CD4-positive, alpha-beta T cell treated with Interleukin-6 at 100 ng/mL for 8 hours (primary cell): ENCODE measurements at places on chromosomes 3 and 15.
A peak's percentile ranks its signal among the peaks of the same experiment; 100 is the strongest.

DNA sequence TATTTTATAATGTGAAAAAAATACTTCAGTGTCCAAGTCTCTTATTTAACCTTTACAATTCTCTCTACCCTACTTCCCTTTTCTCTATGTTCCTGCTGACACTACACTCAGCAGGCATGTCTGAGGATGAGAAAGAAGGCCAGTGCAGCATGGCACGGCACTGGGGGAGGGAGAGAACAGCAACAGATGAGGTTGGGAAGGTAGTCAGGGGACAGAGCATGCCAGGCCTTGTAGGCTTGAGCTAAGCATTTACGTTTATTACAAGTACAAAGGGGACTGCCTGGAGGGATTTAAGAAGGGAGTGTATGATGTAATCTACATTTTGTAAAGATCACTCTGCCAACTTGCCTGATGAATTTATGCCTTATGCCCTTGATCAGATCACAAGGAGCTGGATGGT lies 117.3 kb upstream of the WNT5A start:
- no peak for DNase-seq

GRCh38 chr3:59877263-59878037 lies 827.6 kb upstream of the CFAP20DC start:
- DNase-seq, result no peak

- DNase-seq, result no peak
These were observed 11.5 kb downstream of the CHSY1 start for GRCh38 chr15:101240358-101240757.

- no peak for DNase-seq
These were observed 115.1 kb downstream of the ULK4 start for GRCh38 chr3:41846850-41847249.

GRCh38 chr3:14623569-14624051 lies 28.0 kb upstream of the CCDC174 start:
- no peak for DNase-seq

- DNase-seq, result no peak
These were observed 69.6 kb downstream of the SLC49A4 start for GRCh38 chr3:122864498-122864897.

DNA sequence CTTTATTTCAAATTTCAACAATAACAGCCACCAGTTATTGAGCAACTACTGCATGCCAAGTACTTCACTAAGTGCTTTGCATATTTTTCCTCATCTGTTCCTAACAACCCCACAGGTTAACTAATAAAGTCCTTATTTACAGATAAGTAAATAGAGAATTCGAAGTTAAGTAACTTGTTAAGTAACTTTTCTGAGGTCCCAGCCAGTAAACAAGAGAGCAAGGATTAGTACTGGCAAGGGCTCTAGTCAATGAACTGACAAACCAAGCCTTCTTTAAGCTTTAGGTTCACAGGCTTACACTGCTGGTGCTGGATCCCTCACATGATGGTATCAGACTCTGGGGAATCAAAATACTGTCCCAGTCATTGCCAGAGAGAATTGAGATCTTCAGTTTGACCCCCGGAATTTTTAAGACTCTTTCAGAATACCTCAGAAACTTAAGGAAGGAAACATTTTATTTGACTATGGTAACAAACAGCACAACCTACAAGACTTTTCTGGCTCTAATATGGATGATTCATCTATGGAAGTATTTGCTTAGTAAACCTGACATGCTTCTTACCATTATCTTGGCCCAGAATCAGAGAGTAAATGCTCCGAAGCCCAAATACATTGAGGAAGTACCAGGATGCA lies 16.5 kb downstream of the EMC3 start:
- no peak for DNase-seq

DNA sequence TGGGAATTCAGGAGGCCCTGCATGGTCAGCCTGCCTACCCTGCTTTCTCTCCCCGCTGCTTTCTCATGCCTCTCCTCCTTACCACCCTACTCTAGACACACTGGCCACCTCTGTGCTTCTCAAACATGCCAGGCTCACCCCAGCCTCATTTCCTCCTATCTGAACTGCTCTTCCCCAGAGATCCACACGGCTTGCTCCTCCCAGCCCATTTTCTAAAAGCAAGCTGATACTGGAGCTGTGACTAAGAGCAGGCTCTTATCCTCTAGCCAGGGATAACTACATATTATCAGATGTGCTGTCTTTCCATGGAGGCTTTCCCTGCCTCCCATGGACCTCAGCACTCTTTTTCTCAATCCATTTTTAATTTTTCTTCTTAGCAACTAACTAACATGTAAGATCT lies 85.9 kb downstream of the BOC start:
- DNase-seq, result no peak

- no peak for DNase-seq
These were observed 32.4 kb downstream of the CCDC12 start for GRCh38 chr3:46944191-46944590.

DNA sequence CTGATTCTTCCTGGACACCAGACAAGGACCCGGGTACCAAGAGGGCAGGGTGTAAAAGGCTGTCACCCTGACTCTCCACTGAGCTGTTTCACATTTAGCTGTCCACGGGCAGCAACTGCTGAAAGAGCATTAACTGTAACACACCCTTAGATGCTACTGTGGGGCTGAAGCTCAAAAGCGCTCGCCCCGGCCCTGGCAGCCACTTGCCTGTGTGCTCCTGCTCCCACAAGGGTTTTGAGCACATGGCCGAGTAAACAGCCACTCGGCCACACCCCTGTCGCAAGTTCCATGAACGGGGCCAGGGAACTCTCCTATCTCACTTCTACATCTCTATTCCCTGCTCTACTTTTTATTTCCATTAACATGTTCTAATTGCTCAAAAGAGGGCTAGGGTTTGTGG lies 421.7 kb downstream of the TUSC7 start:
- DNase-seq, result no peak

DNA sequence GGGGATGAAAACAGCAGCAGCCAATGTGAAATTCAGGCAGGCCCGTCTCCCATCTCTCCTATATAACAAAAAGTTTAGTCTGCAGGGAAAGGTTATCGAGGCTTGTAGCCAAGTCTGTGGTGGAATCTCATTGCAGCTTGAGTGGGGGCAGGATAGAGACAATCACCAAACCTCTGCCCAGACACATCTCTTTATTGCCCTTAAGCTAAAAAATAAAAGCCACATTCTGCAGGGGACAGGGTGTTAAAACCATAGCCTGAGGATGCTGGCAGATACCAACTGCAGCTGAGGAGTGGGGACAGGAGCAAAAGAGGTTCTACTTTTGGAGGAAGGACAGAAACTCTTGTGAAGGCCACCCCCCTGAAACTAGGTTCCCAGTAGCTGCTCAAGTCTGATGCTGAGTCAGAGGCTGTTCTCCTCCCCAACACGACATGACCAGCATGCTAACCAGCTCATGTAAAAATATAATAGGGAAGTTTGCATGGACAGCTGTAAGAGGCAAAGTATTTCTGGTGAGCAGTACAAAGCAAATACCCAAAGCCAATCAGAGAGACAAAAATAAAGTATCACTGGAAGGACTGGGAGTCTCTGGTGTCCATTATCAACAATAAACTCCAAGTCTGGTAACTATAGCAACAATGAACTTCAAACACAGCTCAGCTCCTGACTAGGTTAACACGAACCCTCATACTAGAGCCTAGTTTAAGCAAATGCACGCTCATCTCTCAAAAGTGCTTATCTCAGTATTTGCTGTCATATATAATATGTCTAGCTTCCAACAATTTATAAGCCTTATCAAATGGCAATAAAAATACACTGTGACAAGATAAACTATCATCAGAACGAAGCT lies 362.2 kb upstream of the SLCO3A1 start:
- no peak for DNase-seq

DNA sequence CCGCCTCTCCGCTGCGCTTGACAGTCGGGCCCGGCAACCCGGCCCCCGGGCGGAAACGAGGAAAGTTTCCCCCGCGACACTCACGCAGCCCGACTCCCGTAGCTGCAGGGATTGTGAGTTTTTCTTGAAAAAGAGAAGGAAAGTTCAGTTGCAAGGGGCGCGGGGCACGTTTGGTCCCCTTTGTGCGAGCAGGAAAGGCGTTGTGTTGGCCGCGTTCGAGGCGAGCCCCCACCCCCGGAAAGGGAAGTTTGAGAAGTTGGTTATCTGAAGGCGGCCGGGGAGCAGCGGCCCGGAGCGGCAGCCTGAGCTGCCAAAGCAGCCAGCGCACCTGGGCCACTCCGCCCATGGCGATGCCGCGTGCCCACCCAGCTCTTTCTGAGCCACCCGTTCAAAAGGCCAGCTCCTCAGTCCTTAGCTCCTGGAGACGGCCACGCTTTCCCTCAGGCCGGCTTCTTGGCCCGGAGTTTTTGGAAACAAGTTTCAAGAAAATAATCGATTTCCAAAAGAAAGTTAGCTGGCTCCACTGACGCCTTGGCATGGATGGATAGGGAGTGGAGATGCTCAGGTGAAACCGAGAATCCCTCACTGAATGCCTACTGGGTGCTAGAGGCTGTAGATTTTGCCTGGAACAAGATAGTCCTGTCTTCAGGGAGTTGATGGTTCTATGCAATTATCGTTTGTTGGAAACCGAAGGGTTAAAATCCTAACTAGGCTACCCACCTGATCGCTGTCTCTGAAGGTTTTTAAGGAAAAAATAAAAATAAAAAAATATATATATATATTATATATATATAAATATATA lies 832 bp downstream of the TGFBR2 start:
- peak; percentile 65 for DNase-seq

GRCh38 chr3:173865900-173866498 lies 468.5 kb downstream of the NLGN1 start:
- no peak for DNase-seq

- DNase-seq, result no peak
These were observed 210.7 kb upstream of the CD96 start for GRCh38 chr3:111331306-111331705.

DNA sequence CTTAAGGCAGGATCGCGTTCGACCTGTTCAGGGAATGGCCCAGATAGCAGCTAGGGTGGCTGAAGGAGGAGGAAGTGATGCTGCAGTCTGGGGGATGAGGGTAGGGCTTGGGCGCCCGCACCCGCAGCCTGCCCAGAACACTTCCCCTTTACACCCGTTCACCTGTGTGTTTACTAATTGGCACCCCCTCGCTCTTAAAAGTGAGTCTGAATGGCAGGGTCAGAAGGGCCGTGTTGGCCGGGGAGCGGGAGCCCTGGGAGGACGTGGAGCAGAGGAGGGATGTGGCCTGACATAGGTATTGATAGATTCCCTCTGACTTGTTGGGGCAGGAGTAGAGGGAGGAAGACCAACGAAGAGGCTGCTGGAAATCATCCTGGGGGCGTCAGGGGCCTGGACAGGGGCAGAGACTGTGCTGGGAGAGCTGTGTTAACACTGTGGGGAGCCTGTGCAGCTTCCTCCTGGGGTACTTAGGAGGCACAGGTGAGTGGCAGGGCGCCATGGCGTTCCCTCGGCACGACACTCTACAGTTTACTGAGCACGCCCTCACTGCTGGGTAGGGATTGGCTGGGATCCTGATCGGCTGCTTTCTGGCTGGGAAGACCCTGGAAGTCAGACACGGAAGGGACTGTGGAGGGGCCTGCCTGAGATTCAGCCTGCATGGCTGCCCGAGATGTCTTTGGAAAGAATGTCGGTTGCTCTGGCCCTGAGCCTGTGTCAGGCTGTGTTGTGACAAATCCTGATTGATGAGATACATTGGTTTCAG lies 51.7 kb downstream of the SLC6A6 start:
- DNase-seq, result no peak
